Activated CD4-positive, CD25-positive, alpha-beta regulatory T cell treated with anti-CD3 and anti-CD28 coated beads, Interleukin-2, amount 50 U/mL, for 24 hours (primary cell): ENCODE measurements at places on chromosomes 1 and 21.

- no peak for ATAC-seq
These were observed 282.9 kb downstream of the PTGER3 start for GRCh38 chr1:70764747-70765146.

GRCh38 chr1:78759881-78760280, 110.2 kb downstream of the IFI44 start:
- ATAC-seq: no peak

GRCh38 chr1:62280150-62280549, 39.1 kb downstream of the KANK4 start:
- ATAC-seq: no peak

DNA sequence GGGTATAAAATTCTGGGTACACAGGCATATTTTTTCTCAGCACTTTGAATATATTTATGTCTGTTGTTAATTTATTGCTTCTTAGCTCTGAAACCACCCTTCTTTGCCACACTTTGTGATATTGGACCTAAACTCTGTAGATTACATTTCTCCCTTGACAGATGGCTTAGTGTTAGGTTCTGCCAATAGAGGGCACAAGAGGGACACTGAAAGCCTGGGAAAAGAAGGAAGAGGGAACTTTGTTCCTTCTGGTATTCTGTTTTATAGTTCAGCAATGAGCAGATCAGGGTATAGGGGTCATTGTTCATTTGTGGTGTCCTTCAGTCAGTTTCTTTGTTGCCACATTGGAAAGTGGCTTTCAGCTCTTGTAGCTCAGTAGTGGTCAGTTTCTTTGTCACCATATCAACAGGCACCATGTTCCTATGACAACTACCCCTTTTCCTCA, 423.5 kb upstream of the PROX1 start:
- no peak for ATAC-seq

- ATAC-seq: no peak
These were observed 9.7 kb upstream of the PPIE start for GRCh38 chr1:39729030-39729429.

DNA sequence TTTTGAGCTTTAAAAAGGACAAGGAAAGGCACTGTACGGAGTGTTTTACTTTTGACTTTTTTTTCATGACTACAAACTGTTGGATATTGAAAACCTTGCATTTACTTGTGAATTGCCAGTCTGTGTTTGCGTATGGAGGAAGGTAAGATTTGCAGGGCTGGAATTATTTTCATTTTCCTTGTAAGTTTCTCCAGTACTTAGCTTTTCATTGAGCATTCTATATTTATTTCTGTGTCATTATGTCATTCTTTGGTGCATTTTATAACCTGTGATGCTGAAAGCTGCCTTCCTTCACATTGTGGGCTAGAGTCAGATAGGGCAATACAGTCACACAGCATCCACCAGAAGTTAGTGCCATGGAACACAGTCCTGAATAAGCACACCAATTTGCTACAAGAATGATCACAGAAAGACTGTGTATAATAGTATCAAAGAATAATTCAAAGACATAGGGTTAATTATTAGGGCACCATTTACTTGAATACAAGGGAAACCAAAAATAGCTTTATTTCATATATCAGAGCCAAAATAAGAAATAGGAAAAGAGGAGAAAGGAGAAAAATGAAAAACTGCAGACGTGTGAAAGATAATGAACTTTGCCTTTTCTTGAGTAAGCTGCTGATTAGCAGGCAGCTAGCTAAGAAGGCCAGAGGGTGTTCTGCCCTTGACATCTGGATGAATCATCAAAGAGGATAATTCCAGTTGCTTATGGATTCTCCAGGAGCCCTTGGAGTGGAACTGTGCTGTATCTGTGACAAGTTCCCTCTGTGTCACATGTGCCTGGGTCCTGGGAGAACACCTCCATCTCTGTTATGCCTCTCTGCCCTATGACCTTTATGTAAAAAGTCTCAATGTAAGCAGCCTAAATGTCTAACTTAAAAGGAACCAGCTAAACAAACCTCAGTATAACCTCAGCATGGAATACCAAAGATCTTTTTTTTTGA, 8.0 kb upstream of the FAM20B start:
- no peak for ATAC-seq

DNA sequence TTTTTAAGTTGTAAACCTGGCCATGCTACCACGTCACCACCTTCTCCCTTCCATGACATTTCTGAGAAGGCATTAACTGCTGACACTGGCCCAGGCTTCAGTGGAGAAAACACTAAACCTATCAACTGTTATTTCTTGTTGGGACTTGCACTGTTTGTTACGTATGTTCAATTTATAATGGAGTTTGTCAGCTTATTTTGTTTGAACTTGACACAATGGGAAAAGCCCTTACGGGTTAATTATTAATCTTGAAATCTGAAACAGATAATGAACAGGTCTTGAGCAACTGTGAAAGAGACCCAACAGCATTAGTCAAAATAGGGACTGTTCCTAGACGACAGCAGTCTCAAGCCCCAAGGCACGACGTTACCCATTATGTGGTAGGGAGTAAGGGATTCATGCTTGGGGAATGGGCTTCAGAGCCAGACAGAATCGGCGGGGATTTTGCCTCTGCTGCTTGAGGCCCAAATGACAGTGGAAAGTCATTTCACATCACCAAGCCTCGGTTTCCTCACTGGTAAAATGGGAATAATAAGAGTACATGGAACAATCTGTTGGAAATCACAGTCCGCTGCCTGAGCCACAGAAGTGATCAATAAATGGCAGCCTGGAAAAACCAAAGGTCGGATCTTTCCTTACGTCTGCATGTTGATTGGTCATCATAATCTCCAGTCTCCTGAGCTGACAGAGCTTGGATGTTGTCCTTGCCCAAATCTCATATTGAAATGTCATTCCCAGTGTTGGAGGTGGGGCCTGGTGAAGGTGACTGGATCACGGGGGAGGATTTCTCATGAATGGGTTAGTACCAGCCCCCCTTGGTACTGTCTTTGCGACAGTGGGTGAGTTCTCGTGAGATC, 44.5 kb downstream of the TIAM1 start:
- ATAC-seq: no peak

GRCh38 chr1:4768553-4768952, 114.1 kb downstream of the AJAP1 start:
- ATAC-seq: no peak
